ENCODE measurements at places on chromosomes 16 and 17.

DNA sequence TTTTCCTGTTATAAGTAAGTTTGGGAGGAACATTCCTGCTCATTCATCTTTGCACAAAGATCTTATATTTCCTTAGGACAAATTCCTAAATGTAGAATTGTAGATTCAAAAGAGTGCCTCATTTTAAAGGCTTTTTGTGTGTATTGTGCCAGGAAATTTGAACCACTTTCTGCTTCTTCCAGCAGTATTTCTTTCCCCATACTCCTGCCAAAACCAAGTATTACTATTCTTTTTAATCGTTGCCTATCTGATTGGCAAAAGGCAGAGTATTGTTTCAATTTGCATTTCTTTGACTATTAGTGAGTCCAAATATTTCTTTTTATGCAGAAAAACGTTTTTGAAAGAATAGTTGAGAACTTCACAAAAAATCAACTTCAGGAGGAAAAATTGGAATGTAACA is 9.3 kb downstream of the ANKS4B start:
- no peak for DNase-seq

DNA sequence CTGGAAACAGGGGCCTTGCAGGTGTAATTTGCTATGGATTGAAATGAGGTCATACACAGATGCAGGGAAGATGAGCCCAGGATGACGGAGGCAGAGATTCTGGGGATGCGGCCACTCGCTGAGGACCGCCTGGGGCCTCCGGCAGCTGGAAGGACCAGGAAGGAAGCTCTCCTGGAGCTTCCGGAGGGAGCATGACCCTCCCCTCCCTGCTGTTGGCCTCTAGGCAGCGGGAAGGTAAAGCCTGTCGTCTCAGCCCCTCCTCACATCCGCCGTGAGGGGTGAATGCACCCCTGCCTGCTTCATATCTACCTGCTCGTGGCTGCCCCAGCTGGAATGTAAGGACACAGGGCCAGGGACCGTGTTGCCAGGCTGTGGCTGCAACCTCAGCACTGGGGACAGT is 29.1 kb upstream of the ZNF469 start:
- no peak for DNase-seq

GRCh38 chr17:49434821-49435670 is 20.4 kb upstream of the PHB1 start:
- DNase-seq, result no peak

GRCh38 chr17:2964370-2964769 is 99.0 kb downstream of the OR1D5 start:
- no peak for DNase-seq

- no peak for DNase-seq
Measured at GRCh38 chr16:84207879-84208278, 16.9 kb downstream of the ADAD2 start.

GRCh38 chr16:3183445-3184139 is 4.4 kb upstream of the OR1F1 start:
- no peak for DNase-seq

DNA sequence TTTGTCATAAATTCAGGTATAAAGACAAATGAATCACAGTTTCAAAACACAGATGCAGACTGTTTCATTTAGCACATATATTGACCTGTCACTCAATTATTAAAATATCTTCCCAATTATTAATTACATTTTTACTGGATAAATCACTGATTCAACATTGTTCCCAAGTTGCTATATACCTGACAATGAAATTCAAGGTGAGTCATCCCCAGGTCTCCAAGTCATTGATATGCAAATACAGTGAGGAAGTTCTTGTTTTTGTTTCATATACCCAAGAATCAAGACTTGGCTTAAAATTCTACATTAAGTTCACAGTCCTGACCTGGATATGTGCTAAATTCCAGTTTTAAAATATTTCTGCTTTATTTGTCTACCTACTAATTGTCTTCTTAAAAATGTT is 599.3 kb upstream of the PSMD7 start:
- no peak for DNase-seq

- no peak for DNase-seq
Measured at GRCh38 chr16:25228372-25228771, 11.6 kb downstream of the AQP8 start.

DNA sequence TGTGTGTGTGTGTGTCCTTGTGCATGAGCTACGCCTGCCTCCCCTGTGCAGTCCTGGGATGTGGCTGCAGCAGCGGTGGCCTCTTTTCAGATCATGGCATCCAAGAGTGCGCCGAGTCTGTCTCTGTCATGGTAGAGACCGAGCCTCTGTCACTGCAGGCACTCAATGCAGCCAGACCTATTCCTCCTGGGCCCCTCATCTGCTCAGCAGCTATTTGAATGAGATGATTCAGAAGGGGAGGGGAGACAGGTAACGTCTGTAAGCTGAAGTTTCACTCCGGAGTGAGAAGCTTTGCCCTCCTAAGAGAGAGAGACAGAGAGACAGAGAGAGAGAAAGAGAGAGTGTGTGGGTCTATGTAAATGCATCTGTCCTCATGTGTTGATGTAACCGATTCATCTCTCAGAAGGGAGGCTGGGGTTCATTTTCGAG is 22.5 kb downstream of the STAT5A start:
- no peak for DNase-seq

- no peak for DNase-seq
Measured at GRCh38 chr17:81241648-81242420, 2.7 kb downstream of the NDUFAF8 start.

- no peak for DNase-seq
Measured at GRCh38 chr16:68073902-68074760, 11.0 kb upstream of the NFATC3 start.

DNA sequence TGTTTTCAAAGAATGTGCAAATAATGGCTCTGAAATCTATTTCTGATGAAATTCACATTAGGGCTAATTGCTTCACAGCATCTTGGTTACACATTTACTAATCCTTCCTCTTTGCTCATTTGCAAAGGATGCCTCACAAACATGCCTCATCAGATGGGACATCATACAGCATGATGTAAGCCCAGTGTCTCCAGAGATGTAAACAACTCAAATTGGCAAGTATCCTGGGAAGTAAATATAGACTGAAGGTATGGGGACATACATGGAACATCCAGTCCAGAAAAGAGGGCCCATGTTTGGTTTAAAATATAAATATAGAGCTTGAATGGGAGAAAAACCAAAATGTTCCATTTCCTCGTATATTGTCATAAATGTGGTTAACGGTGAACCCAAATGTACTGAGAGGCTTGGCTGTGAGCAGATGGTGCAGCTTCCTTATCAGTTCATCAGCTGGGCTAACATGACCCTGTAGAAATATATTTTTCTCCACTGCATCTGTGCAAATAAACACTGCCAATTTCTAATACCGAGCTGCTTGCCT is 142.9 kb upstream of the NUDT7 start:
- no peak for DNase-seq

DNA sequence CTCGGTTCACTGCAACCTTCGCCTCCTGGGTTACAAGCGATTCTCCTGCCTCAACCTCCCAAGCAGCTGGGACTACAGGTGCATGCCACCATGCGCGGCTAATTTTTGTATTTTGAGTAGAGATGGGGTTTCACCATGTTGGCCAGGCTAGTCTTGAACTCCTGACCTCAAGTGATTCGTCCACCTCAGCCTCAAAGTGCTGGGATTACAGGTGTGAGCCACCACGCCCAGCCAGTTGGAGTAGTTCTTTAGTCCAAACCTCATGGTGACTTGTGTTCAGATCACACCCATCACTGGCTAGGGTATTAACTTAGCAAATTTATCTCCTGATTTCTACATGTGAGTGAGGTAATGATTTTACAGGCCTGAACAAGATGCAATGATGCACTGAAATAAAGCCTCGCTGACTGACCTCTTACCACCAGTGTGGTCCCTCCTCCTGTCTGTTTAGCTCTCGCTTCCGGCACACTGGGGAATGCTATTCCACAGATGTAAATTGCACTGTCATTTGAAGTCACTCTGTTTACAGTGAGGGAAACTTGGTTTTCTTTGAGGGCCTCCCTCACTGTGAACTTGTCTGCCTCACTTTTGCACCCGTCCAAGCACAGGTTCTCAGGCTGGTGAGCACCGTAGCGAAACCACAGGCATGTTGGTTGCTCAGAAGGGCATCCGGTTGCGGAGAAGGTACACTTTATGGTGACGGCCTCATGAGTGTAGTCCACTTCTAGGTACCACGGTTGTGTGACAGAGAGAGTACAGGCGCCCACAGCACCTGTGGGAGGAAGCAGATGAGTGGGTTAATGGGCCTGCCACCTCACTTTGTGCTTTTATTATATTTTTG is 5.5 kb downstream of the IGSF6 start:
- no peak for DNase-seq

DNA sequence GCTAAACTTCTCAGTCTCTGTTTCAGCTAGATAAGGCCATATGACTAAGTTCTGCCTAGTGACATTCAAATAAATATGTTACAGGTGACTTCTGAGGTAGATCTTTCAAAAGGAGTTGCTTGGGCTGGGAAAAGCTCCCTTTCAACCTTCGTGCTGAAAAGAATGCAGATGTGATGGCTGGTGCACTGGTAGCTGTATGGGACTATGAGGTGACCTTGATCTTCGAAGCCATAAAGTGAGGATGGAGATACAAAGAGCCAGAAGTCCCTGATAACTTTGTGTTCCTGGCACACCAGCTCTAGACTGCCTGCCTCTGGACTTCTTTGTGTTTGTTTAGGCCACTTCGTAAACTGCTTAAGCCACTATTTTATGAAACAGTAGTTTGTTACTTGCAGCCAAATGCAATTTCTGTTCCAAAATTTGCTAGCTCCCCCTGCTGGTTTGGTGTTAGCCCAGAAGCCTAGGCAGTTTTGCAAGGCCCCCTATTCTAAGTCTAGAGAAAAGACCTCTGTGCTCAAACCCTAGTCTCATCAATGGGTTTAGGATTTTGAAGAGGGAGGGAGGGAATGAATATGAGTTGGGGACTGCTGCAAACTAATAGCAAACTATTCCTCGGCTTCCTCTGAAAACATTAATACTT is 23.3 kb upstream of the ERCC4 start:
- DNase-seq, result no peak

DNA sequence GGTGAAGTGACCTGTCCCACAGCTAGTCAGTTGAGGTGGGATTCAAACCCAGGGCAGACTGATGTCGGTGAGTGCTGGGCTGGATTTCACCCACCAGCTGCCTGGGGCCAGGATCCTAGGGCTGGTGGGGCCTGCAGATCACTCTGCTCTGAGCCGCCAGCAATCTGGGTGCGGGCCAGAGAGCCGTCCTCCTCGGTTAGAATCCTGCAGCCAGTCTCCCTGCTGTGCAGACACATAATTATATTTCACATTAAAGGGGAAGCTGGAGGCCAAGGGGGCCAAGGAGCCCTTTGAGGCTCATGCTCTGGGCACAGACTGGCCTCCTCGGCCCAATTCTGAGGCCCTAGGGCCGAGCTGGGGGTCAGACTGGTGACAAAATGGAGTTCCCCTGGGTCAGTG is 996 bp upstream of the KCNJ12 start:
- DNase-seq, result no peak

- no peak for DNase-seq
Measured at GRCh38 chr17:41098481-41098880, 539 bp upstream of the KRTAP4-8 start.

DNA sequence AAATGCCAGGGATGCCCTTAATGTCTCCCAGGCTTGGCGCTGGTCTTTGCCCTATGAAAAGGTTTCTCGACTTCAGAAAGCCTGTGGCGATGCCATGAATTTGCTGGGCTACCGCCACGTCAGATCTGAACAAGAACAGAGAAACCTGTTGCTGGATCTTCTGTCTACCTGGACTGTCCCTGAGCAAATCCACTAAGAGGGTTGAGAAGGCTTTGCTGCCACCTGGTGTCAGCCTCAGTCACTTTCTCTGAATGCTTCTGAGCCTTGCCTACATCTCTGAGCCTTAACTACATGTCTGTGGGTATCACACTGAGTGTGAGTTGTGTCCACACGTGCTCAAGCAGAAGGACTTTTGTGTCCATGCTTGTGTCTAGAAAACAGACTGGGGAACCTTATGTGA is 11.4 kb downstream of the CHST4 start:
- no peak for DNase-seq

- no peak for DNase-seq
Measured at GRCh38 chr16:67187175-67187890, 2.6 kb downstream of the EXOC3L1 start.

GRCh38 chr16:20853981-20854620 is 46.1 kb downstream of the DCUN1D3 start:
- no peak for DNase-seq

DNA sequence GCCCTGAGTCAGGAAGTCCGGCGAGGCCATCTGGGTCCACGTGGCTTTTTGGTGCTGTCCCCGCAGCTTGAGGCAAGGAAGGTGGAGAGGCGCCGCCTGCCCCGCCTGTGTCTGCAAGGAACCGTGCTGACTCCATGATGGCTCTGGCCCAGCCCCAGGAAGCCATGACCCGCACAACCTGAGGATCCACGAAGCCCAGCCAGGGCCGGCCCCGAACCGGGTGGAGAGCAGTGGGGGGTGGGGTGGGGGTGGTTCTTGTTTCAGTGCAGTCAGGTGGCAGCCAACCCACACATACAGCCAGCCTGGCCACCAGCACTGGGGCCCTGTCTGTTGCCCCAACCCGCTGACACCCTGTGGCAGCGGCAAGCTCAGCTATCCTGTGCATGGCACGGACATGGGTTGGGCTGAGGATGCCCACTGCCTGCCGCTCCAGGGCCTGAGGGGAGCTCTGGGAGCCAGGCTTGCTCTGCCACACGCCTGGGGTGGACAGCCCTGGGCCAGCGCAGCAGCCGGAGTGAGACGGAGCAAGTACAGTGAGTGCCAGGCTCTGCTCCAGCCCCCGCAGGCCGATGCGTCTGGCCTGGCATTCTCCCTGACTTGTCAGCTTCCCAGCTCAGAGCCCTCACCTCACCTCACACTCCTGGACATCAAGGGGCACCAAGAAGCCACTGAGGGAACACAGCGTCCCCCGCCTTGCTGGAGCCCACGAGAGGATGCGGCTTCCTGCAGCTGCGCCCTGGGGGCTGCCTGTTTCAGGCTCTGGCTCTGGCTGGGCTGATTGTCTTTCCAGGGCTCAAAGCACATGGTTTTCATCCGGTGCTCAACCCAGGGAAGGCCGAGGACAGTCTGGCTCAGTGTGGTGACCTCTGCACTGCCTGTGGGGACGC is 68.8 kb downstream of the LMF1 start:
- DNase-seq, result no peak

DNA sequence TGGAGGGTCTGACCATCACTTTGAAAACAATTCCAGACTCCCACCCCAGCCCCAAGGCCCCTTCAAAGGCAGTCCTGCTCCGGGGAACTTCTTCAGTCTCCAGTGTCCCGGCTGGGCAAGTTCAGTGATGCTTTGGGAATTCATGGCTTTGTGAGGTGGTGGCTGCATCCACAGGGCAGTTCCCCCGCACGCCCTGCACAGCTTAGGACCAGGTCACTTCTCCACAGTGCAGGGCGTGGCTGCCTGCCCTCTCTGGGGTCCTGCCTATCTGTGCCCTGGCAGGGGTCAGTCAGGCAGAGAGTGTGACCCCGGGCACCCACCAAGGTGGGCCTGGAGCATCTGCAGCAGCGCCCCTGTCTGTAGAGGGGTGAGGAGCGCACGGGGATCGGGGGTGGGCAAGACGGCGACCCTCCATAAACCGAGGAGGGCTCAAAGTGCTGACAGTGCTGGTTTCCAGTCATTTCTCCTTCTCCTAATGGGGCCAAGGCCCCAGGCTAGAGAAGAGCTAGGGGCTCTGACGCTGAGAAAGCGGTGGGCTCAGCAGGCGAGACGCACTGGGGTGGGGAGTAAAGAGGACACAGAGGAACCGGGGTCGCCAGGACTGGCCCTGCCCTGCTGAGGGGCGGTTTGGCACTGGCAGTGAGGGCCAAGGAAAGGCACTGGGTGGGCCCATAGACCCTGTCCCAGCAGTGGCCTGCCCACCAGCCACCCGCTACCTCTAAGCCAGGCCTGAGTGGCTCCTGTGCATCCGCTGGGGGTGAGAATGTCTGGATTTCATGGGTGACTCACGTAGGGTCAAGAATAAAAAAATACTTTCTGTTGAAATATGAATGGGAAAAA is 4.2 kb upstream of the ARHGAP27 start:
- no peak for DNase-seq

GRCh38 chr17:55702150-55702549 is 20.5 kb downstream of the TMEM100 start:
- no peak for DNase-seq
